ENCODE measurements at places on chromosomes 11 and 22.

GRCh38 chr11:8811571-8811970 is 99.4 kb upstream of the AKIP1 start:
- DNase-seq: peak; percentile 87

GRCh38 chr11:20362481-20362880 is 1.0 kb upstream of the HTATIP2 start:
- no peak for DNase-seq

- no peak for DNase-seq
These were observed 132.3 kb upstream of the ZBED5 start for GRCh38 chr11:10990160-10990559.

DNA sequence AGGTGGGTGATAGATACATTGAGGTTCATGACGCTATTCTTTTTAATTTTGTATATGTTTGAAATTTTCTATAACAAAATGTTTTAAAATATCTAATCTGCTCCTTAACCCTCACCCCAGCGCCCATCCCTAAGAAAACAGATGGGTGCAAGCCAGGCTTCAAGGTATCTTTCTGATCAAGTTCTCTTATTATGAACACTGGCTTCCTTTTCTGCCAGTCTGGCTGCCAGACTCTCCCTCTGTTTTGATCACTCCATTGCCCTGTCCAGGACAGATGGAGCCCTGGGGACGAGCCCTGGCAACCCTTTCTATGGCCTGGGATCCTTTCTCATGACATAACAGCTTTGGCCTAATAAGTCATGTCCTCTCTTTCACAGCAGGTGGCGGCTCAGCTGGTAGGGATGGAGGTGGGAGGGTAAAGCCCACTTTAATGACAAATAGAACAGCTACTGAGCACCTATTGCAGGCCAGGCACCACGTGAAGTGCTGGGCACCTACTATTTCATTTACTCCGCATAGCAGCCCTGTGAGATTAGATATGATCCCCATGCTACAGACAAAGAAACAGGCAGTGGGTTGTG is 38.4 kb downstream of the DRD2 start:
- no peak for DNase-seq

DNA sequence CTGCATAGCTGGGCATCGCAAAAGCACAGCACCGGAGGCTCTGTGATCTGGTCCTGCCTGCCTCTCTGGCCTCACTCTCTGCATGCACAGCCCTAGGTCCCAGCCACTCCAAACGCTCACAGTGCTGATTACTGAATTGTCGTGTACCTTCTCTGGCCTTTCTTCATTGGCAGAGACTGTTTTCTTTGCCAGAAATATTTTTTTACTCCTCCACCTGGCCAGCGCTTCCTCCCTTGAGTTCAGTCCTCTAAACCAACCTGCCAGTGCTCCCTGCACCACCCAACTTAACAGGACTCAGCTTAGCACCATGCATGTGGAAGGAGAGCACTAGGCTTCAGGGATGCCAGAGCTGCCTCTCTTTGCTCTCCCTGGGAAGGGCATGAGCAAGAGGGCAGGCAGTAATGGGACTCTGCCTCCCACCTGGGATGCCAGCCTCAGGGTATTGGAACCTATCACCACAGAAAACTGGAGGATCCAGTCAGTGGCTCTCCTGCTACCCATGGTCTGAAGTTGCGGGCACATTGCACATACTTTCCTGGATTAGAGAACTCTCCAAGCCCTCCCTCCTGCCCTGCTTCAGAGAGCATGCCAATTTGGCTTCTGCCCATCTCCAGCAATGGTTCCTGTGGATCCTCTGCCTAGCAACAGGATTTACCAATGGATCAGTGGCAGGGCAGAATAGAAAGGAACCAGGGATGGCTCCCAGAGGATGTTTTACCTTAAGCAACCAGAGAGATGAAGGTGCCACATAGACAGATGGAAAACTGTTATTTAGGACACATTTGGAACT is 37.0 kb upstream of the GNAZ start:
- no peak for DNase-seq

DNA sequence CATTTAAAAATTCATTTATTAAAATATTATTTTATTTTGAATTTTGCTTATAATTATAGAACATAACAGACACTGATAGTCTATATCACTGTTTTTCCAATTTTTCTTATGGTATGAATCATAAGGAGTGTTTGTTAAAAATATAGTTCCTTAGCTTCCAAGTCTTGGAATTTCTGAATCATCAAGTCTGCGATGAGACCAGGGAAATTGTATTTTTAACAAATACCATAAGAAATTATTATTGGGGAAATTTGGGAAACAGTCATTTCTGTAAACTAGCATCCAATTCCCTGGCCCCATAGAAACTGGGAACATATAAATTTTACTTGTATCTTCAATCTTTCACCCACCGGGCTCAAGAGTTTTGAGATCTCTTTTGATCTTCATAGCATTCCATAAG is 38.0 kb upstream of the PICALM start:
- peak; percentile 14 for DNase-seq

- DNase-seq: no peak
These were observed 55.1 kb downstream of the CEP164 start for GRCh38 chr11:117382746-117383145.

DNA sequence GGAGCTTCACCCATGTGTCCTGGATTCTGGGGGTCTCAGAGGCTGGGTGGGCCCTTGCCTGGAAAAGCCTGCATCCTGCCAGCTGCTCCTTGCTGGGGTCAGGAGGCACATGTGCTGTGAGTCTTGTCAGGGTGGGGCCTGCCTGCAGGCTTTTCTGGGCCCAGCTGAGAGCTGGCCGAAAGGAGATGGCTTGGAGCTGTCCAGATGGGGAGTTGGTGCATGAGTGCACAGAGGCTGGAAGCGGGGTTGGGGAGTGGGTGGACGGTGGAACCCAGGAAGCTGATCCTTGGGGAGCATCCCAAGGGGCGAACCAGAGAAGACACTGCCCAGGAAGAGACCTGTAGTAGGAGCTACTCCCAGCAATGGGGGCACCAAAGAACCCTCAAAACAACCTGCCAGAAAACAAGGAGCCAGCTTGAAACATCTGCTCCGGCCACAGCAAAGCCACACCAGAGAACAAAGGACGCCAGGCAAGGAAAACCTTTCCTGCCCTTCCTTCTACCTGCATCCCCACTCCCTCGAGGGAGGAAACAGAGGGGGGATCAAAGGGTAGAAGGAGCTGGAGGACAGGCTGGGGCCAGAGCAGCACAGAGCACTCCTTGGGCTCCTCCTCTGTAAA is 8.2 kb upstream of the KCTD17 start:
- DNase-seq: no peak

DNA sequence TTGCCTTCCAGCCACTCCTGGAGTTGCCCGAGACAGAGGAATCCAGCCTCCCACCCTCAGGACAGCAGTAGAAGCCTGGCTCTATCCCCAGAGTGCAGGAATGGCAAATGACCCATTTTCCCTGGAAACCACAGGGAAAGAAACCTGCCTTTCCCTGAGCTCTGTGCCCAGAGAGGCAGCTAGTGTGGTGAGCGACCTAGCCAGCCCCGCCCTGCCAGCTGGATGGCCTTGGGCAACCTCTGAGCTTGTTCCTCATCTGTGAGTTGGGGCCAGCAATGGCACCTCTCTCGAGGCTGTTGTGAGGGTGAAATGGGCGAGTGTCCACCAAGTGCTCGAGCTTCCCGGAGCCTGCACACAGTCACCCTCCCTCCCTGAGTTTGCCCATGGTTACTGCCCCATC is 3.7 kb downstream of the OMP start:
- peak; percentile 18 for DNase-seq

DNA sequence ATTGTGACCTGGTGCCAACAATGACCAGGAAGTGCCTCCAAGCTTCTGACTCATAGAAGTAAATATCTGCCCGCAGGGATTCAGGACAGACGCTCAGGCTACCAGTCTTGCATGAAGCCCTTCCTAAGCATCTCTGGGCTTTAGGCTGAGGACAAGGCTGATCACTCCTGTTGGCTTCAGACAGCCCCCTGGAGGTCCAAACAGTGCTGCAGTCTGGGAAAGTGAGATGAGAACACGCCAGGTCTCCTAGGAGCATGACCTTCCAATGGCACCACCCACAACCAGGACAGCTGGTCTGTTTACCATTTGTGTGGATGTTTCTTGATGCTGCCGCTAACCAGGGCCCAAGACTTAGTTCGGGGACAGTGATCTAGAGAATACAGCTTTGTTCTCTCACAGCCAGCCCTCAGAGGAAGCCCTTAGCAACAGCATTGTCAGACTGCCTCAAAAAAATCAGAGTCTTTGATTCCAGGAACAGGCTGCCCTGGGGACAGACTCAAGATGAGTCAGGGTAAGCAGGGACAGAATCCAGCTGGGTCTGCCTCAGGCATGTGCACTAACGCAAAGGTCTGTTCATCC is 111.2 kb downstream of the ZNF280B start:
- DNase-seq: peak; percentile 61
